Colonic mucosa (tissue), 4 donors: ENCODE measurements at places on chromosomes 4 and X. TPM values are rescaled to one million over a fixed set of nuclear protein-coding genes. Genes with fewer than 3 reads are reported as not detected.

DNA sequence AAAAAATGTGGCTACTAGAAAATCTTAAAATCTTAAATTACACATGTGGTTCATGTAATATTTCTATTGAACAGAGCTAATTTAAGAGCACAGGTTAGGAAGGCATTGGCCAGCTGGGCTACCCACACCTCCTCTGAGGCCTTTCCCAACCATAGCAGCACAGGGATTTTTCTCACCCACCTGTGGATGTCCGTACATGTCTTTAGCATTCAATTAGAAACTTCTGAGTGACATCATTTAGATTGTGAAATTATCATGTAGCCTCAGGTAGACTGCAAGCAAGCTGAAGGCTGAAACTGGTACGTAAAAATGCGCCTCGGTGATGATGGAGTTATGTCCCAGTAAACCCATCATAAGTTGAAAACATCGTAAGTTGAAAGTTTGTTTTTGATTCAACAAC is 31.2 kb downstream of the SCARB2 start:
- no peak overlapping the region for H3K4me3 ChIP-seq
- H3K27me3 ChIP-seq, result no peaks in the 10 kb centered on the region
- H3K36me3 ChIP-seq, result no peaks in the 10 kb centered on the region
- no peak for DNase-seq

DNA sequence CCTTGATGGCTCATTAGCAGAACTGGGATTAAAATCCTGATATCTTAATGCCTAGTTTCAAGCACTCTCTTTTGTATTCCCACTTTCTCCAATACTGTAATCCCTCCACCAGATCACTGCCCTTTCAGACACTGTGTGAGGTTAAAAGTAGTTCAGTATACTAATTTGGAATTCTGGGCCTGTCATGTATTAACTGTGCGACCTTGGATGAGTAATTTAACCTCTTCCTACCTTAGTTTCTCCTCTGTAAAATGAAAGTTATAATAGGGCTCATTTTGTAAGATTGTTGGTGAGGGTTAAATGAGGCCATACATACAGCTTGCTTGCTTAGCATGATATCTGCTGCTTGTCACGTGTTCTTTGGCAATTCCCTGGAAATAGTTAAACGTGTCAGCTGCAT is 207.3 kb upstream of the HS3ST1 start:
- H3K27me3 ChIP-seq, result no peaks in the 10 kb centered on the region
- no peaks in the 10 kb centered on the region for H3K36me3 ChIP-seq
- no peaks in the 10 kb centered on the region for H3K4me1 ChIP-seq

- H3K27me3 ChIP-seq, result peaks cover 4% of the 10 kb centered on the region
- no peaks in the 10 kb centered on the region for H3K4me1 ChIP-seq
- no peak overlapping the region for H3K4me3 ChIP-seq
- H3K27ac ChIP-seq, result no peak overlapping the region
These were observed 23.7 kb downstream of the MAGEB1 start for GRCh38 chrX:30270639-30271038.

DNA sequence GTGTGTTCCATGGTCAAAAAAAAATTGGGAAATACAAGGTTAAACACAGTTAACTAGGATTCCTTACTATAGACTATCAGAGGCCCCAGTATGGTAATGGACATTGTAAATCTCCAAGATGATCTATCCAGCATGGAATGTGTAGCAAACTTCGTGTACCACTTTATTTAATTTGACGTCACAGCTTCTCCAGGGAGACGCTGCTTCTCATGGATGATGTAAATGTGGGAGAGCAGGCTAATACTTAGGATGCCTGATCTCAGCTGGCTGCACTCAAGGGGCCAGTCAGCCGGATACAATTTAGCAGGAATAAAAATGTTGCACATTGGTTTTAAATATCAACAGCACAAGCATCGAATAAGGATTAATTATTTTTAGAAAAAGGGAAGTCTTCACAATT is 111.7 kb upstream of the HPF1 start:
- H3K27ac ChIP-seq, result no peak overlapping the region
- H3K36me3 ChIP-seq, result no peaks in the 10 kb centered on the region
- no peaks in the 10 kb centered on the region for H3K27me3 ChIP-seq
- no peaks in the 10 kb centered on the region for H3K4me1 ChIP-seq
- no peak for DNase-seq
- no peak overlapping the region for H3K4me3 ChIP-seq

- no peaks in the 10 kb centered on the region for H3K36me3 ChIP-seq
- no peaks in the 10 kb centered on the region for H3K27me3 ChIP-seq
- no peaks in the 10 kb centered on the region for H3K4me1 ChIP-seq
These were observed 121.0 kb downstream of the PPA2 start for GRCh38 chr4:105352826-105353225.

DNA sequence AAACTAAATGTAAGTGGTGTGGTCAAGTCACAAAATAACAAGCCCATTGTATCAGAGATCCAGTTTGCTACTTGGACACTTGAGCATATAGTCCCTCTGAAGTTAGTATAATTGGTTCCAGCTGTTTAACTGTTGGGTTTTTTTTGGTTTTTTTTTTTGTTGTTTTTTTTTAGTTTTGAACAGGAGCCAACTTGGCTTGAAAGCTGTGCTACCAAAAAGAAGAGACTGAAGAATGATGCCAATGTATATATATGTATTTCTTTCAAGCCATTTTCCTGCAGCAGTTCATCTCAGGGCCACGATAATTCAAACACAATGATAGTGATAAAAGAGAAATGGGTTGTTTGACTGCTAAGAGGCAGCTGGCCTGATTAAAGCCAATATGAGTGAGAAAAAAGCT is 138.3 kb downstream of the PCDH18 start:
- DNase-seq, result no peak
- H3K36me3 ChIP-seq, result no peaks in the 10 kb centered on the region
- H3K27ac ChIP-seq, result no peak overlapping the region

GRCh38 chr4:56102601-56103000 is 153.9 kb downstream of the CEP135 start:
- no peaks in the 10 kb centered on the region for H3K27me3 ChIP-seq
- no peaks in the 10 kb centered on the region for H3K36me3 ChIP-seq
- no peaks in the 10 kb centered on the region for H3K4me1 ChIP-seq
- no peak overlapping the region for H3K4me3 ChIP-seq
- DNase-seq, result no peak

The DCHS2 gene
- 1.5 TPM for total RNA-seq

The CXCL3 gene
- total RNA-seq, result 17.5 TPM

GRCh38 chr4:85423431-85423830 is 51.5 kb upstream of the ARHGAP24 start:
- H3K27ac ChIP-seq, result no peak overlapping the region
- H3K27me3 ChIP-seq, result no peaks in the 10 kb centered on the region
- H3K4me3 ChIP-seq, result no peak overlapping the region

The SPARCL1 gene
- total RNA-seq, result 18.4 TPM
